ENCODE measurements at places on chromosomes 1 and 21.

- no peak for DNase-seq
These were observed 22.1 kb downstream of the PTPRU start for GRCh38 chr1:29258189-29258975.

DNA sequence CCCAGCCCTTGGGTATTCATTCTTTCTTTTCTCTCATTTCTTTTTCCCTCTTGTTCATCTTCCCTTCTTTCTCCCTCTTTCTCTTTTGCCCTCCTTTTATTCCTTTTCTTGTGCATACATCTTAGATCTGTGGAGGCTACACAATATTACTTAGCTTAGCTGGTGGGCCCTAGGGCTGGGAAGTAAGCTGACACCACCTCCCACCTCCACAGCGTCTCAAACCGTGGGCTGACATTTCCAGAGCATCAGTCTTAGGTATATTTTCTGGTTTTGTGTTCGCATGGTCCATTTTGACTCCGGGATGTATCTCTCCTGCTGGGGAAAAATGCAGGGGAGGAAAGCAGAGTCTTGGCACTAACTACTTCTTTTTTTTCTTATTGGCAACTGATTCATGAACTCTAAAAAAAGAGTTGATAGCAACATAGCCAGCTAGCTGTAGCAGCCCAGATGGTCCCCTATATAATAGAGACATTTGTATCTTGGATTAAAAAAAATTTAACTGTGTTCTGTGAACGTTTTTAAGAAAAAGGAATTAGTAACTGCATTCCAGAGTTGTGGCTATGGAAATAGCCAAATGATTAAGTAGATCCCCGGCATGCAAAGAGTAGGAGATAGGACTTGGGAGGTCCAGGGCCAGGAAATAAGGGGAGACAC is 15.5 kb downstream of the CNIH3 start:
- DNase-seq = no peak

DNA sequence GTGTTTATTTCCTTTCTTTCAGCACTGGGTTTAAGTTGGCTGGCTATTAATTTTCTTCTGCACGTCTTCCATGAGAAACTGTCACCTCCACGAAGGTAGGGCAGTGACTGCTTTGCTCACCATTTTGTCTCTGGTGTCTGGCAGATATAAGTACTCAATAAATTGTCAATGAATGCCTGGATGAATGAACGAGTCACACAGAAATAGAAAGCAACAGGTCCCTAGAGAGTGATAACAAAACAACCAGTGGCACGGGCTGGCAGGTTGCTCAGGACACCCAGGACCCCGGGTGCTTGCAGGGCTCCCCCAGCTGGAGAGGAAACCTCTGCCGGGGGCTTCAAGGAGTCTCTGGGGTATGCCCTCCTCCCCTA is 3.2 kb upstream of the MYOC start:
- DNase-seq = no peak

DNA sequence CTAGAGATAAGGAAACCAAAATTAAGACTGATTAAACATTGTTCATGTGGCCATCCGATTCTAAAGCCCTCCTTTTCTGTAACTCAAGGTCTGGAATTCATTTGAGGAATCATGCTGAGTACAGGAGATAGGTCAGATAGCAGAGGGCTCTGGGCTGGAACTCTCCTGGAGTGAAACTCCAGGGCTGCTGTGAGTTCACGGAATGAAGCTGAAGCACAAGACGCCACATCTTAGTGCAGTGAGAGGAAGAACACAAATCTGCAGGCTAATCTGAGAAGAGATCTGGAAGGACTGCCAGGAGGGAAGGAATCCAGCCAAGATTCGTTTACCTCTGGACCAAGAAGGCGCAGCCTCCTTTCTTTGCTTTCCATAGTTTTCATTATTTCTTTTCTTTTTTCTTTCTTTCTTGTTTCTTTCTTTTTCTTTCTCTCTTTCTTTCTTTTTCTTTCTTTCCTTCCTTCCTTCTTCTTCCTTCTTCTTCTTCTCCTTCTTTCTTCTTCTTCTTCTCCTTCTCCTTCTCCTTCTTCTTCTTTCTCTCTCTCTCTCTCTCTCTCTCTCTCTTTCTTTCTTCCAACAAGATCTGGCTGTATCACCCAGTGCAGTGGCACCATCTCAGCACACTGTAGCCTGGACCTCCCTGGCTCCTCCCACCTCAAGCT is 74.8 kb upstream of the ATP1B1 start:
- no peak for DNase-seq

GRCh38 chr1:38258085-38258627 is 211.6 kb upstream of the POU3F1 start:
- DNase-seq = no peak

DNA sequence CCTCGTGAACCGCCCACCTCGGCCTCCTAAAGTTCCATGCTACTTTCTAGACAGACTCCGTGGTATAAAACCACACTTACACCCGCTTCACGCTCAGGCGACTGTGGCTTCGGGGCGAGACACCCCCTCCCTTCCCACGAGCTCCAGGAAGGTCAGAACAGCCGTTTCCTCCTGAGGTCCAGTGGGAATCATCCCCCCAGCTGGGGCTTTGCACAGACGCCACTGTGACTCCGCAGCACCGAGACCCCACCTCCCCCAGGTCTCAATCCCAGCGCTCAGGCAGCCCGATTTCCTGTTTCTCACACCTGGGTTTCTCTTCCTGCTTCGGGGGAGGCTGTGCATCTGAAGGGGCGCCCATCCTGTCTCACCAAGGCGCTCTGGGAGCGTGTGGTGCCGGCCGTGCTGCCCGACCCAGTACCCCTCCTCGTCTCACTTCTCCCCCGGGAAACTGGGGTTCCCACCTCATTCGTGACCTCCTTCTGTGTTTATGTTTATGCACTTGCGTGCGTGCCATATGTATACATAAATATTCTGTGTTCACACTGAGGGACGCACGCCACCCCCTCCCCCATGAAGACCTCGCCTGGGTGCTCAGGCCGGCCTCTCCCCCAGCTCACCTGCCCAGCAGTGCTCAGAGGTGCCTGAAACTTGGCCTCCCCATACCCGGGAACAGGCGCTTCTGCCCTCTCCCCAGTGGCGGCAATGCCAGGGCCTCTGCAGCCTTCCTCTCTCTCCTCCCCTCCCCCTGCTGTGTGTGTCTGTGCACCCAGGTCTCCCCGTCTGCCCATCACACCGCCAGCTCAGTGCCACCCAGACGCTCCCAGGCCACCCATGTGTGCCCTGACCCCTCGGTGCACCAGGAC is 14.6 kb downstream of the SLC35E2B start:
- DNase-seq = peak; percentile 31

GRCh38 chr1:217482356-217483102 is 148.4 kb downstream of the GPATCH2 start:
- no peak for DNase-seq

DNA sequence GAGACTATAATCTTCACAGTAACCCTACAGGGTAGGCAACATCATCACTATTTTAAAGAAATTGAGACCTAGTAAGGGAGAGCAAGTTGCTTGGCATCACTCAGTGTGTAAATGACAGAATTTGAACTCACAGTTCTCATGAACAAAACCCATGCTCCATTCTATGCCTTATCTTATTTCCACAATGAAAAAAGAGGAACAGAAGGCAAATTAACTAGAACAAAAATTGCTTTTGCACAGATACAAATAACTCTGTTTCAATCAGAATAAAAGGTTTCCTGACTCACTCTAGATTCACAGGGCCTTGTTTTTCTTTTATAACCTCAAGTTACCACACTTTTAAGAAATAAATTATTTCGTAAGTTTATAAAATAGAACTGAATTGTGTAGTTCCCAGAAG is 90.1 kb downstream of the UCHL5 start:
- DNase-seq = no peak

- DNase-seq = no peak
These were observed 34.1 kb upstream of the PRDM15 start for GRCh38 chr21:41913230-41913629.

DNA sequence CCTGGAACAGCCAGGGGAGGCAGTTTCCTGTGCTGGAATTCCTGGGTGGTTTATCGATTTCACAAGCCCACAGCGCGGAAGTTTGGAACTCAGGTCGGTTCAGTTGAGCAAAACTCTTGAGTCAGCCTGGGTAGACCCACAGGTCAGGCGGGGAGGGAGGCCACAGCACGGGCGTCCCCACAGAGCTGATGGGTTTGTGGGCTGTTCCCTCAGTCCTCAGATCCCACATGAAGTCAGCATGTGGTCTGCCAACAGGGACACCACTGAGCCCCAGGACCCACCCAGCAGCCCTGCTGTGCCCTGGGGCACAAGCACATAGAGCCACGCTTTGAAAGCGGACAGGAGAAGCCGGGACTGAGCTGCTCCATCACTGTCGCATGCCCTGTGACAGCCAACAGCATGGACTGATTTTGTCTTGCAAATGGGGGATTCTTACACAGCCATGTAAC is 17.4 kb downstream of the BMP8A start:
- no peak for DNase-seq

GRCh38 chr1:232620356-232620969 is 9.5 kb downstream of the SIPA1L2 start:
- no peak for DNase-seq
